ENCODE measurements at places on chromosomes 7 and 10.

DNA sequence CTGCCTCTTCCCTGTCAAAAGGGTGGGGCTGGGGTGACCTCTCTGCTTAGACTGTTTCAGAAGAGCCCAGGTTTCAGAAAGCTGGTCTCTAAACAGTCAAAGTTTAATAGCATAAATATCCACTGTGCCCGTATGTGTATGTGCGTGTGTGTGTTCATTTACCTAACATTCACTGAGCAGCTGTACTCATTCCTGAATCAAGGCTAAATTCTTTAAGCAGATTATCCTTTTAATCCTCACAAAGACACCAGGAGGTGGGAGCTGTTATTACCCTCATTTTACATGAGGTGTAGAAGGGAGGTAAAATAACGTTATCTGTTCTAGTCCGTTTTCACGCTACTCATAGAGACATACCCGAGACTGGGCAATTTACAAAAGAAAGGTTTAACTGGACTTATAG is 72.2 kb downstream of the RSU1 start:
- DNase-seq, result no peak

GRCh38 chr10:122780391-122780790 is 65.3 kb downstream of the CUZD1 start:
- DNase-seq, result no peak

- no peak for DNase-seq
Measured at GRCh38 chr7:23931633-23932032, 221.6 kb downstream of the STK31 start.

DNA sequence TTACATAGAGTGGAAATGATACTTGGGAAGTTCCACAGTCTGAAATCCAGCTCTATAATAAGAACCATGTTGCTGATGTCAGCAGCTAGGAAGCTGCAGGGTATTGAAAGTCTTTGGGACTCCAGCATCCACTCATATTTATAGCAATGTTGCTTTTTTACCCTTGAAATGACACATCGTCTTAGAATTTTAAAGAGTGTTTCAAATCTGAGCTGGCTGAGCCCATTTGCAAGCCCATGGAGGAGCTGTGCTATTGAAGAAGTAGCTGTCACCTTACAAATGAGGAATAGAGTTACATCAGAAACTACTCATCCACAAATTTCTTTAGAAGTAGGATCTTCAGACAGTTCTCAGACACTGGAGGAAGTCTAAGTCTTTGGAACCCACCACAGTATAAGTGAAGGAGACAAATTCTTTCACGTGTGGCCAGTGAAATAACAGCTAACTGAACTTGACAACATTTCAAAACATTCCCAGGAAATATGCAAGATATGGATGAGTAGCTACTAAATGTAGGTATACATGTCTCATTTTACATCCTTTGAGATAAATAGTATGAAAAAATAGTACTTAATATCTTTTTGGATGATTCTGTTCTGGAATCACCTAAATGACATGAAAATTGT is 203.6 kb downstream of the ZNF365 start:
- DNase-seq, result no peak

DNA sequence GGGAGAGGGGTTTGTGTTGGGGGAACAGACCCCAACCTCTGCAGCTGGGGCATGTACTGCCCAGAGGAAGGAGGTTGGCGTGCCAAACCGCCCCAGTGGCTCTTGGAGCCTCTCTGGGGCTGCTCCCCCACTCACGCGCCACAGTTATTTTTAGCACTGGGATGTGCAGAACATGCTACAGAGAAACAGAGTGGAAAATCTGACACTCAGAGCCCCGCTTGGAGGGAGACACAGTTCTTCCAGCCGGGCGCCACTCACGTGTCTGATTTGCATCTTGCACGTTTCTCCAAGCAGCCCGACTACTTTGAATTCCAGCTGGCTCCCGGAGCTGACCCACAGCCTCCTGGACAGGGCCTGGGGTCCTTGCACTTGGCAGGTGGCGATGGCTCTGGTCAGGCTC is 182.0 kb downstream of the RPS24 start:
- DNase-seq, result peak; percentile 13

DNA sequence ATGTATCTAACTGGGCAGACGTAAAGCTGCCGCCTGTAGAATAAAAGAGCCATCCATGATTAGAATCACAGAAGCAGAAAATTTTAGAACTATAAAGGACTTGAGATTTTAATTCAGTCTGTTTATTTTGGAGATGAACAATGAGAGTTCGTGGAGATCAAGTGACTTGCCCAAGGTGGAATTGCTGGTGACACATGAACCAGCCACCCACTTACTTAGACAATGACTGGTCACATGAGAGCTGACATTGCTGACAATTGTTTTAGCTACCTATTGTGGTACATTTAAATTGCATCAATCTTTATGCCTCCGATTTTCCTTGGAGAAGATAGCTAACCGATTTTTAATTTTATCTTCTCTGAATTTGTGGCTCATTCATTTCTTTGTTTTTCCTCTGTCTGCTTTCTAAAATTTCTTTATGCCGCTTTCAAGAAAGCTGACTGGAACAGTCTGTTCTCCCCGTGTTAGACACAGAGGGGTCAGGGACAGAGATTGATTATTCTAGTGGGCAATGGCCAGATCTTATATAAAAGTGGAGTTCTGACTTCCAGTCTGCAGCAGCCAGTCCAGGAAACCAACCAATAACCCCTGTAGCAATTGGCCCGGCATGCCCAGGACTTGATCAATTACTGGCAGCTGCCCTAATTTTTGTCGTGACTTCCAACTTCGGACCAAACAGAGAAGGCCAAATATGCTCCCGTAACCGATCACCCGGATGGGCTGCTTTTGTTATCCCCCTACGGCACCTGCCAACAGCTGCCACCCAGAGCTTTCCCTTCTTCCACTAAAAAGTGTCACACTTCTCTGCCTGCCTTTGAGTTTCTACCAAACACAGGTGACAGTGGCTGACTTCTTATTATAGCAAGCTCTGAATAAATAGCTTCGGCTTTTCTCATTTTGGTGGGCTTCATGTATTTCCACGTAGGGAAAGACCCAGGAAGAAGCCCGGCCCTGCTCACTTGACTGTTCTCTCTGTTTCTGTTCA is 241.6 kb downstream of the CAMK1D start:
- no peak for DNase-seq

DNA sequence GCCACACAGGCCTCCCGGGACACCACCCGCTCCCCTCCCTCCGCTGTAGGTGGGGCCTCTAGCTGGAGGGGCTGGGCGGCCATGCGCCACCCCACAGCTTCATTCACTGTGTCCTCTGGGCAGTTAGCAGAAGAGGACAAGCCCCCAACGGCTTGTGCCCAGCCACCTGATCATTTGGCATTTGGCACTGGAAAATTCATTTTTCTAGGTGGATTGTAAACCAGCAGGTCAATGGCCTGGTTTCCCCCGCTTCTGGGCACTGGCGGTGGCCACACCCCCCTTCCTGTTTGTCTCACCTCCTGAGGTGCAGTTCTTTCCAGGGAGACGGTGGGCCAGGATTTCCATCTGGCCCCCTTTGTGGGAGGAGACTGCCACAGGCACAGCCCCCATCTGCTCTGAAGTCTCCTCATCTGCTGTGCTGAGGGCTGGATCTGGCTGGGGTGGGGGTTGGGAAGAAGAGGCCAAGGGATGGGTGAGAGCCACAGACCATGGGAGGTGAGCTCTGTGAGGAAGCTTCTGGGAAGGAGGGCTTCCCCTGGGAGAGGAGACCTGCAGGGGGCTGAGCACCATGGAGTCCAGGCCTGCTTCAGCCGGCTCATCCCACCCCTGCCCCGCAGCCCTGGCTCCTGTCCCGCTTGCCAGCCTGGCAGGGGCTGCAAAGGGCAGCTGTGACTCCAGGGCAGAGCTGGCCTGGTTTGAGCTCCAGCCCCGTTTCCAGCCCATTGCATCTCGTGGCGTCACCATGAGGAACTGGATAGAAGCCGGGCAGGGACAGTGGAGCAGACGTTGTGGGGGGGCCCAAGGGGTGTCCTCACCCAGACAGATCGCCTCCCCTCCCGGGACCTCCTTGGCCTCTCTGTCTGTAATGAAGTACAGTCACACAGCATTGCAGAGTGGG is 40.1 kb upstream of the SLC29A3 start:
- DNase-seq, result no peak

All from astrocyte of the cerebellum (primary cell).